ENCODE measurements at places on chromosomes 16 and 17.

DNA sequence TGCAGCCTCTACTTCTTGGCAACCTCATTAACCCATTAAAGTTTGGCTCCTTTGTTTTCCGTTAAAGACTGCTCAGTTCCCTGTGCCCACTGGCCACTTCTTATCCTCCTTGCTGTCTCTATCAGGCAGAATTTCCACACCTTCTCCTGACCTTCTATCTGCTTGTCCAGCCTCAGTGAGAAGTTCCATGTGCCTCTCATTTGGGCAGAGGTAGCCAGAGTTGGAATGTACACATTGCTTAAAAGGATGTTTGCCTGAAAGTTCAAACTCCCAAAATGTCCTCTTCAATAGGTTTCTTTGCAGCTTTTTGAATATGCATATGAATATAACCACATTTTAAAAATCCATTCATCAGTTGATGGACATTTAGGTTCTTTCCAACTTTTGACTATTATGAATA, 47.0 kb downstream of the HSD17B2 start:
- DNase-seq: no peak

- DNase-seq: no peak
Observed at GRCh38 chr17:81647640-81648012, 8.7 kb downstream of the PDE6G start.

- no peak for DNase-seq
Observed at GRCh38 chr17:72273289-72274056, 152.7 kb downstream of the SOX9 start.

DNA sequence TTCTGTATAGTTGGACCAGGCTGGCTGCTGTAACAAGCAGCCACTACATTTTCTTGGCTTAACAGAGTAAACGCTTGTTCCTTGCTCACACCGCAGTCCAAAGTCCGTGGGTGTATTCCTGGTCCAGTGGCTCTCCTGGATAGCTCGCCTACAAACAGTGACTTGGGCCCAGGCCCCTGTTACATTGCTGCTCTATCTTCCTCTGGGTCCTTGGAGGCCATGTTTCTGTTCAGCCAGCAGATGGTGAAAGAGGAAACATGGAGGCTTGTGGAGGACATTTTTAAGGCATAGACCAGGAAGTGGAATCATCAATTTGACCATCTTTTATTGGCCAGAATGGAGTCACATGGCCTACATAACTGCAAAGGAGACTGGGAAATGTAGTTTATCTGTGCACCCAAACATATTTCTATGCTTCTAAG, 55.1 kb downstream of the ATP2C2 start:
- DNase-seq: no peak

GRCh38 chr17:340074-340473, 12.5 kb downstream of the RPH3AL start:
- DNase-seq: no peak

- no peak for DNase-seq
Observed at GRCh38 chr17:39131616-39132015, 19.8 kb downstream of the PLXDC1 start.

DNA sequence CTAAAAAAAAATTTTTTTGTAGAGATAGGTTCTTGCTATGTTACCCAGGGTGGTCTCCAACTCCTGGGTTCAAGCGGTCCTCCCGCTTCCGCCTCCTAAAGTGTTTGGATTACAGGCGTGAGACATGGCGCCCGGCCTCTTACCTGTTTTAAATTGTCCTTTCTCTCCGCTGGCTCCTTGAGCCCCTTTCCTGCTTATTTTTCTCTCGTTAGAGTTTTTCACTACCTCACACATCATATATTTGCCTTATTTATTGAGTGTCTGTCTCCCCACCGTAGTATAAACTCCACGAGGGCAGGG, 760 bp upstream of the SEC14L5 start:
- DNase-seq: no peak

DNA sequence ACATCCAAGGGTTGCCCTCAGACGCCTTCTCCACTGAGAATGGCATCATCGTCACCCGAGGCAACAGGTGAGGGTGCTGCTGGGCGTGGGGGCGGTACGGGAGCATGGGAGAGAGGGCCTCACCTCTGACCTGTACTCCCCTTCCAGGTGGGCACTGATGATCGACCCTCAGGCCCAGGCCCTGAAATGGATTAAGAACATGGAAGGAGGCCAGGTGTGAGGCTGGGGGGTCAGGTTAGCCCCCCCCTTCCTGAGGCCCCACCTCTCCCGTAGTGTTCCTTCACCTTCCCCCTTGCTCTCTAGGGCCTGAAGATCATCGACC, 16.4 kb upstream of the KDM6B start:
- DNase-seq: no peak

DNA sequence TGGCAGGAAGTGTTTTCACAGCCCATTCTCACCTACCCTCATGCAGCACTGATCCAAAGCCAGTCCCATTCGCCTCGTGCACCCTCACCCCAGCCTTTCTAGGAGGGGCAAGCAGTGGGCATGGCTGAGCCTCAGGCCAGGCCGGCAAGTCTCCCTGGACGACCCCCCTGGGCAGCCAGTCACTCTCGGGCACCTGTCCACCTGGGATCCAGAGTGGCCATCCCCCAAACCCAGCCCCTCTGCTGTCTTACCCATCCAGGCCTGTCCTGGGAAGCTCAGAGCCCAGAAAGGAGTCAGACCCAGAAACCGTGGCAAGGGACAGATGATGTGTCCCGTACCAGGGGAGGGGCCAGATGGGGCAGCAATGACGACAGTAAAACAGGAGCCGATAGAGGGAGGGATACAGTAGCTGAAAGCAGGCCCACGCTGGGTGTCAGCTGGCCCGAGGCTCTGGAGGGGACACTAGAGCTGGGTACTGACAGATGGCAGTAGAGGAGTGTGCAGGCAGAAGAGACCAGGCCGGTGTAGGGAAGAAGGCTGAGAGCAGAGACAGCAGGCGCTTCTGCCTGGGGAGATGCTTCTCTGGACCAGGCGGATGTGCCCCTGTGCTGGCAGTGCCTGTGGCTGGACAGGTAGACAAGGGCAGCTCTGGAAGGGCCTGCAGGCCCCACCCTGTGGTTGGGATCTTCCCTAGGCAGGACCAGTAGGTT, 5.8 kb downstream of the CMTM3 start:
- no peak for DNase-seq

GRCh38 chr16:4505356-4506147, 29.4 kb downstream of the HMOX2 start:
- peak; percentile 77 for DNase-seq

DNA sequence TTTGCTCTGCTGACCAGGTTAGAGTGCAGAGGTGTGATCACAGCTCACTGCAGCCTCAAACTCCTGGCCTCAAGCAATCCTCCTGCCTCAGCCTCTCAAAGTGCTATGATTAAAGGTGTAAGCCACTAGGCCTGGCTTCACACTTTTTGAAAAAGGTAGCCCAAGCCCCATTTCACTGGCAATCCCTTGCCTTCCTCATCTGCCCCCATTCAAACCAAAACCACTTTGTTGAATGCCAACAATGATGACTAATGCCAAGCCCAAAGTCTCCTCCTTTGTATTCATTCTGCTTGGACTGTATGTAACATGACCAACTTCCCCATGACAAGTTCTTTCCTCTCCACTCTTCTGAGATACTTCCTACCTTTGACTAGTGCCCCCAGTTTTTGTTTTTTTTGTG, 33.1 kb downstream of the N4BP1 start:
- DNase-seq: no peak

DNA sequence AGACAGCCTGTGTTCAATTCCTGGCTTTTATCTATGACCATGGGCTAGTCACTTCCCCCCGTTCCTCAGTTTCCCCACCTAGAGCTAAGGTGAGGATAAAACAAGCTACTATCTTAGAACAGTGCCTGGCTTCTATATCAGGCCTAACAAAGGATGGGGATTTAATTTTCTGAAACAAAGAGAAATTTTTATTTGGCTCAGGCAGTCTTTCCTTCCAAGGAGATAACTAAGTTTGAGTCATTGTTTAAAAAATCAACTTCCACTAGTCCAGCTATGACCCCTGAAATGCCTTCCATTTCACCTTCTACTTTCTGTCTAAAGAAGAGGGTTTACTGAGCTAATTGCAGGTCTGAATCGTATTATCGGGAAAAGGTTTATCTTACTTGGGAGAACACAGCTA, 99.0 kb downstream of the CMIP start:
- no peak for DNase-seq

DNA sequence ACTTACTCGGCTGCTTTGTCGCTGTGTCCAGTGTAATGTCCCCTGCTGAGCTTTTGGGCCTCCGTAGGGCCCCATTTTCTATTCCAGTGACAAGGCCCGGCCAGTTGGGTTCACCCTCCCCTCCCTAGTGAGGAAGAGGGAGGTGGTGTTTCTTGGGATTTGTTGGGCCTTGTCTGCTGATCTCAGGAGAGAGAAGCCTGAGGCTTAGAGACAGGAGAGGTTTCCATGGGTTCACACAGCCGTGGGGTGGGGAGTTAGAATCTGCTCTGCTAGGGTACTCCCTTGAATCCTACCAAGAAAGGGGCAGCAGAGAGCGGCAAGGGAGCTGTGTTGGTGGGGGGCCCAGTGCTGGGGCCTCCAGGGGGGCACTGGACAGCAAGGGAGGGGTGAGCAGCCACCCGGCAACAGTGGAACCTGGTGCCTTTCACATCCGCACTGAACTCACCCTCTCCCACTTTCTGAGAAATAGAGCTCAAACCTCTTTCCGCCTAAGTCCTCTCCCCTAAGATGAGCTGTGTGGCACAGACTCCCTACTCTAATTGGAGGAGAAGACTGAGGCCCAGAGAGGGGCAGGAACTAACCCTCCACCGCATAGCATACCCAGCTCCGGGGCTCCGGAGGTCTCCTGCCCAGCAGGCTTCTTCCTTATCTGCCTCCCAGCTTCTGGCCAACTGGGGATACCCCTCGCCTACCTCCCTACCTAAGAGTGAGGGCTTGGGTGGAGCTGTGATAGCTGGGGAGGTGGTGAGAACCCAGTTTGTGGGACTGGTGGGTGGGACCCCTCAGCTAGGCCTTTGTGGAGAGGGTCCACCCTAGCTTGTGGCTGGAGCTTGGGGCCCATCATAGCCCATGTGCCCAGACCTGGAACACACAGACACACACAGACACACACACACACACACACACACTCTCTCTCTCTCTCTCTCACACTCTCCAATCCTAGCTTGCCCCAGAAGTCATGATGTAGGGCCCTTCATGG, 6.8 kb downstream of the TBKBP1 start:
- DNase-seq: no peak

All from T-helper 22 cell (primary cell).